ENCODE measurements at places on chromosomes 12 and 14.
A peak's percentile ranks its signal among the peaks of the same experiment; 100 is the strongest.

- DNase-seq: no peak
Measured at GRCh38 chr14:100309028-100309737, 2.9 kb upstream of the SLC25A29 start.

- DNase-seq: no peak
Measured at GRCh38 chr12:4039931-4040330, 166.7 kb upstream of the PARP11 start.

GRCh38 chr14:95490138-95490509 lies 26.3 kb downstream of the SYNE3 start:
- no peak for DNase-seq

GRCh38 chr14:72961579-72962335 lies 35.5 kb downstream of the DCAF4 start:
- DNase-seq: no peak

DNA sequence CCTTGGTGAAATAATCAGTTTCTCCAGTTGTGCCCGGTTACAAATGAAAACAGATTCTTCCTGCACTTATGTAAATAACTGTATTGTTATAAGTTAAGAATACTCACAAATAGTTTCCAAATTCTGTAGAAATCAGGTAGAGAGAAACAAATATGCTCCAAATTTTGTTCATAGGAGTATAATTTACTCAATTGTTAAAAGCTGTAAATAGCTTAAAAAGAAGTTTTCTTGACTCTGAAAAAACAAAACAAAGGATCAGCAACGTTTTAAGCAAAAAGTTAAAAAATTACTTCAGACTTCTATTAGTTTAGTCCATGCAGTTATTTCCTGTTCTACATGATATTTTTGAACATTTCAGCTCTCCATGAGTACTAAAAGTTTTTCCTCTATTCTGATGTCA lies 30.0 kb upstream of the SLC38A4 start:
- DNase-seq: no peak

DNA sequence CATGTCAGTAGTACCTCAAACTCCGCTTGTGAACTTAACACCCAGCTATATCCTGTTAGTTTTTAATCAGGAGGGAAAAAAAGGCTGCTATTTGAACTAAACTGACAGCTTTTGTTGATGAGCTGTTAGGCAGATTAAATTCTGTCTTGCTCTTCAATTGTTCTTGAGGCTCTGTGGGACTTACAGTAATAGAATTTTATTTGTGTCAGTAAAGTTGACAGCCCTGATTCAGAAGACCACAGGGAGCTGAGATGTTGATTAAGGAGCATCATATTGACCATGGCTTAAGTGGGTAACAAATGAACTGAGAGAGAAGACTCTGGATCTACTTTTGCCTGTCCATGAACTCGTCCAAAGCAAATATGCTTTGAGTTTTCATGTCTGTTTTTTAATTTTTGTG lies 622.9 kb downstream of the DIO2 start:
- DNase-seq: no peak

- no peak for DNase-seq
Measured at GRCh38 chr12:132717531-132718387, 7.1 kb downstream of the PGAM5 start.

GRCh38 chr12:59041241-59042121 lies 121.2 kb upstream of the LRIG3 start:
- no peak for DNase-seq

DNA sequence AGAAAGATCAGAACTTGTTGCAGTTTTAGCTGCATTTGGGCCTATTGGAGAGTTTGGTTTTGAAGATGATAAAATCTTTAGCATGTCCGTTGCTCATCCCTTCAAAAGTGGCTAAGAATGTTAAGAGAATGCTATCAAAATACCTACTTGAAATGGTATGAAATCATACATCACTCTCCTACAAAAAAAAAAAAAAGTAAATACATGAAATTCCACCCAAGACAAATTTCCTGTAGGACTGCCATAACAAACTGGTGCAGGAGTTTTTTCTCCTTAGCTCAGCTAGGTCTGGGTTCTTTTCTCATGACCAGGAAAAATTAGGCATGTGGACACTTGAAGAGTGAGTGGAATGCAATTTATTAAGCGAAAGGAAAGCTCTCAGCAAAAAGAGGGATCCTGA lies 15.9 kb upstream of the FAR2 start:
- DNase-seq: no peak

GRCh38 chr12:118334939-118335567 lies 37.7 kb downstream of the TAOK3 start:
- no peak for DNase-seq

- no peak for DNase-seq
Measured at GRCh38 chr14:51884086-51884927, 23.9 kb downstream of the GNG2 start.

- DNase-seq: no peak
Measured at GRCh38 chr12:120227233-120228040, 26.5 kb upstream of the RPLP0 start.

DNA sequence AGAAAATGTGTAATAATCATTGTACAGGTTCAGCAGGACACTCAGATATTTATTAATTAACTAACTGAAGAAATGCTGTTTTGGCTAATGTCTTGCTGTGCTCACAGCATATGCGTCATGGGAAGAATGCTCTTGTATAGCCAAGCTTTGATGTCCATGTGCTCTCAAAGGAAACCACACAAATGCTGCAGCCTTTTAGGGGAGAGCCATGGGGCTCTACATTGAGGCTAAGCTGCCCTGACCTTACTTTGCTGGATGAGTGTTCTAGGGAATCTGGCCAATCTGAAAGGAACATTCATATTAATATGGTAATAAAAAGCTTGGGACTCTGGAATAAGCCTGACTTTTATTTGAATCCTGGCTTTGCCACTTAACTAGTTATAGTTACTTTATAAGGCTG lies 9.5 kb upstream of the CRADD start:
- DNase-seq: no peak

- DNase-seq: no peak
Measured at GRCh38 chr12:26810330-26810729, 22.7 kb downstream of the ITPR2 start.

GRCh38 chr12:117441751-117442150 lies 80.3 kb upstream of the NOS1 start:
- no peak for DNase-seq

DNA sequence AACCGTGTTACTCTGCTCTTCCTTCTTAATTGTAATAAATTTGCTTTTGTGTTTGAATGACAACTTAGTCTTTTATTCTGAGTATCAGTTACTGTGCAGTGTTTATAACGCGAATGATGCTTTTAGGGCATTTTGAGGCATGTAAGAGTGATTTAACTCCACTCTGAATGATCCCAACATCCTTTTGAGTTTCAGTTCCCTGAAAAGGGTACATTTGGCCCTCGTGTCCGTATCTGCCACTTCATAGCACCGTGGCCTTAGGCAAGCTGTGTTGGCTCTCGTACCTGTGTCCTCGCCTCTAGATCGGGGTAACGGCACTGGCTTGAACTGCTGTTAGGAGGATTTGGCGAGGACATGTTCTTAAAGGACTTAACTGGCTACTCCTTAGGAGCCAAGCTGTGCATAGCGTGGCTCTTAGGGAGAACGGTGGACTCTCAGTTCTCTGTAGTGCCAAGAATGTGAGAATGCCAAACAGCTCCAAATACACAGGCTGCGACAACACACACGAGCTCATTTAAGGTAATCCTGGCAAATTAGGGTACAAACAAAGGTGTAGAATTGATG lies 92.0 kb downstream of the PPP2R5C start:
- no peak for DNase-seq

GRCh38 chr14:50479041-50479440 lies 53.3 kb downstream of the MAP4K5 start:
- no peak for DNase-seq

DNA sequence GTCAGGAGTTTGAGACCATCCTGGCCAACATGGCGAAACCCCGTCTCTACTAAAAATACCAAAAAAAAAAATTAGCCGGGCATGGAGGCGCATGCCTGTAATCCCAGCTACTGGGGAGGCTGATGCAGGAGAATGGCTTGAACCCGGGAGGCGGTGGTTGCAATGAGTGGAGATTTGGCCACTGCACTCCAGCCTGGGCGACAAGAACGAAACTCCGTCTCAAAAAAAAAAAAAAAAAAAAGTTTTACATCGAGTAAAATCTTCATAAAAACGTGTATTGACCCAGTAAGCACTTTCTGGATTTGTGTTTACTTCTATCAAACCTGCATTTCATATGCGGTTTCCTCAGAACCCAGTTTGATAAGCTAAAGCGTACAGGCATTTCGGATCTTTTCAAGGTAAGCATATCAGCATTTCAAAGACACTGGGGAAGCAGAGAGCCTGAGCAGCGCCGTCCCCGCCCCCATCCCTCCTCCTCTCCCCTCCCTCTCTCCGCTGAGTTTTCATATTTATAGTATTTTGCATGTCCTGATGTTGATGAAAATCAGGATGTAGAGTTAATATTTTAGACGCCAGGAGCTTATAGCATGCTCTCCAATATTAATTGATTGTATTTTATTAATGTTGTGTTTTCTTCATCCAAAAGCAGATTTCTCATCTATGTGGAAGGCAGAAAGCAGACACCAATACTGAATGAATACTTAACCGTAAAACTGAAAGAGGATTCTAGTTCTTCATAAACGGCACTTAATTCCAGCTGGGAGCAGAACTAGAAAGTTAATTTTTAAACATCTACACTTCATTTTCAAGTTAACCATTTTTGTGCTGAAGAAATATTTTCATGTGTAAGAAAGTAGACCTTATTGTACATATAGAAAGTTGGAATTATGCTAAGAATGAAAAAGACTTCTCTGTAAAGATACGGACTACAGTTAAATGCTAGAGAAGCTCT lies 9.2 kb upstream of the HIP1R start:
- peak; percentile 20 for DNase-seq

GRCh38 chr12:57519796-57520052 lies 590 bp downstream of the DDIT3 start:
- DNase-seq: no peak

GRCh38 chr12:122880155-122880667 lies 15.7 kb downstream of the VPS37B start:
- no peak for DNase-seq

DNA sequence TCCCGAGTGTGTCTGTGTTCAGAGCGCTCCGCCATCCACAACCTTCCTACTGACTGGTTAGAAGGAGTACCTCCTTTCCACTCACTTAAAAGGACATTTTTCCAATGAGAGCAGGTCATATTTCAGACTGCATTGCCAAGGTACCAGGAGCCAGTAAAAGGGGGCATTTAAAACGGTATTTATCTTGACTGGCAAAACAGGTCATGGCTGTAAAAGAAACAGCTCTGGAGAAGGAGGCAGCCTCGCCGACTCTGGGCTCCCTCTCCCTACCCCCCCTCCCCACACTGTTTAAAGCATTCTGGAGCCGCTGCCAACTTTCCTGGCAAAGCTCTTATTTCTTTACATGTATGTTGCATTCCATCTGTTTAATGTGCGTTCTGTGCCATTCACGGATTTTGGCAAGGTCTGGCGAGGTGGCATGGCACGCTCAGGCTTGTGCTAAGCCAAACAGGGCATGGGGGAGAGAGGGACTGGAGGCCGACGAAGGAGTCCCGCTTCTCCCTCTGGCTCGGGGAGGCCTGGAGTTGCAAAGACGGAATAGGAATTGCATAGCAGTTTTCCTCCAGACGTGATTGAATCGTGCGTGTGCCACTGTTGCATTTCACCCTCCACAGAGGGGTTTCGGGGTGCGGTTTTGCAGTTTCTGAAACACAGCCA lies 41.2 kb upstream of the MED13L start:
- no peak for DNase-seq

DNA sequence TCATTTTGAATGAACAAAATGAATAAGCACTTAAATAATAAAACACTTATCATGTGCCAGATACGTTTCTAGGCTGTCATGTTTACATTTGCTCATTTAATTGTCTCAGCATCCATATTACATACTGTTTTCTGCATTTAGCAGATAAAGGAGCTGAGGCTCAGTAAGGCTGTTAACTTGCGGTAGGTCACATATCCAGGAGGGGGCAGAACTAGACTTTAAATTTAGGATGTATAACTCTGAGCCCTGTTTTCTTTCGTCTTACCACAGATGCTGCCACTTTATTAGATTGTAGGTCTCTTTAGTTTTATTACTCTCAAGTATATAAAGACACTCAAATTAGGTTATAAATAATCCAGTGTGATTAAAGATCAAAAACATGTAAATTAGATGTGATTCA lies 17.7 kb downstream of the IRAK4 start:
- peak; percentile 18 for DNase-seq

- peak; percentile 87 for DNase-seq
Measured at GRCh38 chr14:104800015-104800770, 708 bp upstream of the ZBTB42 start.

- peak; percentile 45 for DNase-seq
Measured at GRCh38 chr14:90820958-90821357, 4.7 kb upstream of the TTC7B start.

DNA sequence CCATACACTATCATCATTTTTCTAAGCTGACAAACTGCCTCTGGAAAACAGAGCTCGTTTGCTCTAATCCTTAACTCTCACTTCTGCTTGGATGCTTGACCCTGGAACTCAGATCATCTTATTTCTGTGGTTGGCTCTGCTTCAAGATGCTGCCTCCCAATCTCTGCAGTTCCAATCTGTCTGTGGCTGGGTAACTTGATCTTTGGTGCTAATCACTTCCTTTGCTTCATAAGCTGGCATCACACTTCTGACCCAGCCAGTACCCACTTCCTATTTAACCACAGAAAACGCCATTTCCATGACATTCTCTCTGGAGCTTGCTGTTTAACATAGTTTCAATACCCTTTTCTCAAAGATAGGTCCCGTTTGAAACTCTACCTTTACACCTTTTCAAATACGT lies 254.2 kb downstream of the ACSS3 start:
- no peak for DNase-seq

GRCh38 chr14:96221109-96221650 lies 16.5 kb downstream of the BDKRB2 start:
- DNase-seq: no peak

- DNase-seq: no peak
Measured at GRCh38 chr12:31246470-31246850, 79.5 kb downstream of the SINHCAF start.

GRCh38 chr14:101869217-101869616 lies 95.2 kb upstream of the DYNC1H1 start:
- DNase-seq: no peak

GRCh38 chr12:96456265-96456974 lies 33.0 kb upstream of the CFAP54 start:
- DNase-seq: no peak

DNA sequence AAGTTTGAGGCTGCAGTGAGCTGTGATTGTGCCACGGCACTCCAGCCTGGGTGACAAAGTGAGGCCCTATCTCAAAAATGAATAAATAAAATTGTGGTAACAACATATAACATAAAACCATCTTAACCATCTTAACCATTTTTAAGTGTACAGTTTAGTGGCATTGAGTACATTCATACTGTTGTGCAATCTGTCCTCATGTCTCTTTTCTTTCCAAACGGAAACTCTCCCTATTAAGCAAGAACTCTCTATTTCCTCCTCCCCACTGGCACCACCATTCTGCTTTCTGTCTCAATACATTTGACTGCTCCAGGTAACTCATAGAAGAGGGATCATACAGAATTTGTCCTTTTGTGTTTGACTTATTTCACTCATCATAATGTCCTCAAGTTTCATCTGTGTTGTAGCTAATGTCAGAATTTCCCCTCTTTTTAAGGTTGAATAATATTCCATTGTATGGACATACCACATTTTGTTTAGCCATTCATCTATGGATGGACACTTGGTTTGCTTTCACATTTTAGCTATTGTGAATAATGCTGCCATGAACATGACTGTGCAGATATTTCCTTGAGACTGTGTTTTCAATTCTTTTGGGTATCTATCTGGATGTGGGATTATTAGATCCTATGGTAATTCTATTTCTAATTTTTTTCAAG lies 4.4 kb upstream of the MARK3 start:
- DNase-seq: no peak
